ENCODE measurements at places on chromosomes 3 and 15.

GRCh38 chr3:46405301-46406019 is 1.4 kb downstream of the CCR5AS start:
- DNase-seq: no peak

DNA sequence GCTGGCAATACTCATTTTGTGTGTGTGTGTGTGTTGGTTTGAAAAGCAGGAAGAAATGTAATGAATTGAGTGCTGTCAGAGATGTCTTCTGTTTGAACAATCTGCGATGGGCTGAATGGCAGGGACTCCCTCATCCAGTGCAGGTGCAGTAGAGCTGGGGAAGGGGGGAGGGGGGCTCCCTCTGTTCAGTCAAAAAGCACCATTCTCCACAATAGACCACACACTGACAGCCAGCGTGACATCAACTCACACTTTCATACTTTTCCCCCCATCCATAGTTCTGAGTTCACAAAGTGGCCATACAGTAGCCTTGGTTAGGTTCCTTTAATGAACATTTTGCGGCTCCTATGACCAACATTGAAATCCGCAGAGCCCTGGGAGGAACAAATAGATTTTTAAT is 10.4 kb downstream of the SOX2 start:
- no peak for DNase-seq

DNA sequence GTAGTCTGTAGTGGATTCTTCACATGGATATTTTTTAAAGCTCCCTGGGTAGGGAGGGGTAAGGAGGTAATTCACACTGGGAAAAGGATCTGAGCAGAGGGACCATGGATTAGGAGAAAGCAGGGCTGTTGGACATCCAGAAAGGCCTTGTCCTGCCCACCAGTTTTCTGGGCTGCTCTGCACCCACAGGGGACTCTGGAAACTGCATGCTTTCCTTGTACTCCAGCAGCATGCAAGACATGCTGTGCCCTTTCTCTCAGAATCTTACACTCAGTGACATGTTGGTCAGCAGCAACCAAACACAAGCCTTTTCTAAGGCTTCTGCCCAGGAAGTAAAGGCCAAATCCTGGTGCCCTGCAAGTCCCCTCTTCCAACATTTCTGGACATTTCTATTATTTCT is 2.5 kb upstream of the FBN1 start:
- no peak for DNase-seq

DNA sequence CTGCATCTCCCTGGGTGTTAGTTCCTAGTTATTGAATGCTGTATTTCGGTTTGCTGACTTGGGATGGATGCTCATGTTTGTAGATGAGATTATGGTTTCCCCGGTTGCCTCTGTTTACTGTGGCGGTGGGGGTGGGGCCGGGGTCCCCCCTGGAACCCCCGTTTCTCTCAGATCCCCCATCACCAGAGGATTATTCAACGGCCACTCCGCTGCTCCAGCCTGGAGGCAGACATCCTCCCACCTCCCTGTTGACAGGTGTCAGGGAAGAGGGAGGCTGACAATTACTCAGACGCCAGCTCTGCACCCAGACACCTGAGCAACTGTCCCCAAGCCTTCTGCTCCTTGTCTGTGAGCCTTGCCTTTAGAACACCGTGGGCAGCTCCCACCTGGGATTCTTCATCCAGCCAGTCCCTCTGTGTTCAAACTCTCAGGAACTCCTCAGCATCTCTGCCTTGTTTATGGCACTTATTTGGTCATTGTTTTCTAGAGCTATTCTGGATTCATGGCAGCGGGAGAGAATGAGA is 95.9 kb upstream of the PRR20G start:
- no peak for DNase-seq

GRCh38 chr15:59158701-59159034 is 48.0 kb upstream of the LDHAL6B start:
- no peak for DNase-seq

- no peak for DNase-seq
These were observed 49.3 kb downstream of the HHLA2 start for GRCh38 chr3:108345492-108346205.

GRCh38 chr3:124876401-124876878 is 10.7 kb downstream of the ITGB5 start:
- DNase-seq: no peak

GRCh38 chr15:65172531-65172930 is 12.6 kb downstream of the CLPX start:
- no peak for DNase-seq

DNA sequence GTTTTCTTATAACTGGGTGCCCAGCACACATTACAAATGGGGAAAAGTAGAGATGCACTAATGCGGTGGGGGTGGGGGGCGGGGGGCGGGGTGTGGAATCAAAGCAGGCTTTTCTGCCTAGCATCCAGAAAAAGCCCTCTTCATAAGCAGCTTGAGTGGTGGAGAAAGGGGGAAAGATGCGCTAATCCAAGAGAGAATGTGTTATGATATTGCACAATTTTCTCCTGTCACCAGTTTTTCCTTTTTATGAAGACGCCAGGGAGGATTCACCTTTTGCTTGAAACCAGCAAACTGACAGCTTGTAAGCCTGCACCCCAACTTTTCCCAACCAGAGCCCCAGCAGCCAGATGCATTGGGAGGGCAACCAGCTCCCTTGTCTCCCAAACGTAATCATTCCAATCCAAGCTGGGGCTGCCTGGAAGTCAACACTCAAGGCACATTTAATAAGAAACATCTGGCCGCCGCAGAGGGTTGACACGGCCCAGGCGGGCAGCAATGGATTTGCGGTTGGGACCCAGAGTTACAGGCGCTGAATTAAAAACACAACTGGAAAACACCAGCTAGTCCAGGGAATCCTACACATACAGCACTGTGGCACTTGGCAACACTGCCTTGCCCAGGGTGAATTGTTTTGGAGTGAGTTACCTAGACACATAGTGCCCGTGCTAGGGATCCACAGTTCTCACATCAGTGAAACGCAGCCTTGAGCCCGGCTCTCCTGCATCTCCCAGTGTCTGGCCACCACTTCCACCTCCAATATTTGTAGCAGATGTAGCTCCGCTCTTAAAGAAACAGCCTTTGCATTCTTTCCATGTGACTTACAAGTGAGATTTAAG is 218.5 kb upstream of the PRICKLE2 start:
- DNase-seq: no peak

- DNase-seq: no peak
These were observed 36.4 kb downstream of the DNAJB8 start for GRCh38 chr3:128430301-128430700.

GRCh38 chr3:187909866-187910265 is 164.6 kb upstream of the BCL6 start:
- DNase-seq: no peak

- no peak for DNase-seq
These were observed 610 bp downstream of the MAP4 start for GRCh38 chr3:48015431-48016180.

DNA sequence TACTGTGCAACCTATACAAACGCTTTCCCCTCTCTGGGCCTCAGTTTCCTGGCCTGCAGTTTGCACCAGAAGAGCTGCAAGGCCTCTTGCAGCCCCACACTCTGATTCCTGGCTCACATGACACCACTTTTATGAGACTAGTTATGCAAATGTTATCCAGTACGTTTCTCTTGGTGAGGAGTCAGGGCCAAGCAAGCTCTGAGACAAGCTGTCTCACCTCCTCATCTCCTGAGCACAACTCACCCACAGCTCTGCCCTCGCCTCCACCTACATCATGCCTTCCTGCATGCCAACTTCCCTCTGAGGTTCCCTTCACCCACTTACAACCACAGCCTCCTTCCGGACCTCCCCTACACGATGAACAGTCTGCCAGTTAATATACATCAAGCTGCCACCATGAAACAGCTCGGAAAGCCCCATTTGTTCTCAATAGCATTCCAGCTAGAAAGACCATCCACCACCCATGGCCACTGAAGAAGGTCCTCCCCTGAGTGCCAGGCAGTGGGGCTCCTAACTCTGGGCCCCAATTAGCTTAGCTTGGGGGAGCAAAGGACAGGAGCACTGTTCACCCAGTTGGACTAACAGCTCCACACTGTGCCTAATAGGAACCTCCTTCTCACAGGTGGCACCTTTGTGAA is 25.0 kb downstream of the CRYGS start:
- DNase-seq: no peak

- no peak for DNase-seq
These were observed 1.7 kb downstream of the TIPARP start for GRCh38 chr3:156675830-156676767.

- DNase-seq: no peak
These were observed 8.8 kb upstream of the CYP11A1 start for GRCh38 chr15:74376226-74376625.

DNA sequence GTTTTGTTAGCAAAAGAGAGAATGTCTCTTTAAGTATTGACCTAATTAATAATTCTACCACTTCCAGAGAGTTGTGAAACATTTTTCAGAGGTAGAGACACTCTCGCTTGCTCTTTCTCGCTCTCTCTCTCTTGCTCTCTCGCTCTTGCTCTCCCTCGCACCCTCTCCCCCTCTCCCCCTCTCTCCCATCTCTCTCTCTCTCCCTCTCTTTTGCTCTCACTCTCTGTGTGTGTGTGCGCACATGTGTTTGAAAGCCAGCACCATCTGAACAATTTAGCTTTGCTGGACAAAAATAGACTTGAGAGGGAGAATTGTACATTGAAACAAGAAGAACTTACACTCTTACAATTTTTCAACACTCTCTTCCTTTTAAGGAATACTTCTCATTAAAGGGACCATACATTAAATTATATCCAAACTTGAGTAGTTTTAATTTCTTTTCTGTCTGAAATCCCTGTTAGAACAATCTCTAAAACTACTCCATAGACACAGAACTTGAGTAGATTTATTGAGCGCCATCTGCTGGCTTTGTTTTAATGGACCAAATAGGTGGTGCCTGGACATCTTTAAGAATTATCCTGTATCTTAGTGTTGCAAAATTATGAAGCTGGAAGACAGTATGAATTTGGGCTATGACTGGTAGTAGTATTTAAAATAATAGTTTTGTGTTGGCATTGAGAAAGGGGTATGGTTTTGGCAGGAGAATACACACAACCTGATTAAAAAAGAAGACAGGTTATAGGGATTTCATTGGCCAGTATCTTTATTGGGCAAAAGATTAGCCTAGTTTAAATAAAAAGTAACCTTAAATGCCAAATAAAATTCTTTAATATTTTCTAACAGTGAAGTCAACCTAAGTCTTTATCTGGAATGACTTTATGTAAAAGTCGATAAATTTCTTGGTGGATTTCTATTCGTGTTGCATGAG is 124.6 kb downstream of the AKAP13 start:
- DNase-seq: no peak

- DNase-seq: no peak
These were observed 108.5 kb downstream of the ZIC4 start for GRCh38 chr3:147297761-147298350.

- DNase-seq: no peak
These were observed 176.3 kb downstream of the ZNF621 start for GRCh38 chr3:40701016-40701588.

DNA sequence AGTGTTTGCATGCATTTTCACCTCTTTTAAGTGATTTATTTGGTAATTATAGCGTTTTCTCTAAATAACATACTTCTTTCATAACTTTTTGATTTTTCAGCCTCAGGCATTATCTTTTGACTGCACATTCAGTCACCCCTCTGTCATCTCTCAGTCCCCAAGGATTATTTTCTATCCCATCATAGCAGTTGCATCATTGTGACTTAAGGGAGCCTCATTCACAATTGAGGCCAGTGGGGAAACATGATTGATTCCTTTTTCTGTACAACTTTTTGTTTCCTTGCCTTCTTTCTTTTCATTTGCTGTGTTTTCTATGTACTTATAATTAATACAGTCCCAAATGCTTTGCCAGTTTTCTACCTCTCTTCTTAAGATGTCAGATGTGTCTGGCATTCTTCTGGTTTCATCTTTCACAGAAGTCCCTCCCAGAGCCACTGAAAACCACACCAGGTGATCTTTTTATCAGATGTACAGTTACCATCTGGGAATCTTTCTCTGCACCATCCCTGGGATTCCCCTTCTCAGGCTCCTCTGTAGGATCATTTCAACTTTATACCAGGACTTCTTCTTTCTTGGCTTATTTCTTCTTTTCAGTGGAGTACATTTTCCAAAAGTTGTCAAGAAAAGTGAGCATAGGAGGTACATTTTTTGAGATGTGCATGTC is 151.4 kb downstream of the RAP2B start:
- DNase-seq: no peak

GRCh38 chr3:13034109-13034800 is 39.0 kb downstream of the IQSEC1 start:
- no peak for DNase-seq

DNA sequence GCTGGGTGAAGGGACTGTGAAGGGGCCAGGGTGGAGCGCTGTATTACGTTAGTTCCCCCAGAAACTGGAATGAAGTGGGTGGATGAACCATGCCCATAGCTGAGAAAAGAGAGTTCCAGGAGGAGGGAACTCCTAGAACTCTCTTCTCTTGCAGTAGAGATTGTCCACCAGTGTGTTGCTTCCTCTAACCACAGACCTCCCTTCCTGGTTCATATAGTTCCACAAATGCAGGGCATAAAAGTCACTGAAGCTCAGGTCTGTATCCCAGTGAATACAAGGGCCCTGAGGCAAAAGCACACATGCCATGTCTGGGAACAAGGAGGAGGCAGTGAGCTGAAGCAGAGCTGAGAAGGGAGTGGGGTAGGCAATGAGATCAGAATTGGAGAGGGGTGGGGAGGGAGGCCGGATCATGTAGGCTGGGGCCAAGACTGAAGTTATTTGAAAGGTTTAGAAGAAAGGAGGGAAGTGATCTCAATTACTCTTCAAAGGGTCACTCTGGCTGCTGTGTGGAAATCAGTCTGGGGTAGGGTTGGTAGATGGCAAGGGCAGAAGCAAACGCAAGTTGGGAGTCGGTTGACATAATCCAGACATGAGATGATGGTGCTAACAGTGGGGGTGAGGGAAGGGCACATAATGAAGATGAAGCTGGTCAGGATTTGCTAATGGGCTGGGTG is 6.5 kb downstream of the A4GNT start:
- DNase-seq: no peak

GRCh38 chr3:172213200-172213599 is 173.8 kb downstream of the FNDC3B start:
- no peak for DNase-seq

- no peak for DNase-seq
These were observed 174.4 kb upstream of the CMC1 start for GRCh38 chr3:28067014-28067413.

- no peak for DNase-seq
These were observed 214.4 kb downstream of the OSBPL10 start for GRCh38 chr3:31766669-31767068.

Data from activated CD4-positive, CD25-positive, alpha-beta regulatory T cell (primary cell).